Thymus (tissue), 14 donors: ENCODE measurements at places on chromosomes 13 and 19.

GRCh38 chr13:113889467-113889866 is 25.6 kb upstream of the GAS6 start:
- no peaks in the 10 kb centered on the region for H3K4me1 ChIP-seq
- no peak overlapping the region for H3K27ac ChIP-seq
- DNase-seq: no peak
- no peaks in the 10 kb centered on the region for H3K36me3 ChIP-seq

DNA sequence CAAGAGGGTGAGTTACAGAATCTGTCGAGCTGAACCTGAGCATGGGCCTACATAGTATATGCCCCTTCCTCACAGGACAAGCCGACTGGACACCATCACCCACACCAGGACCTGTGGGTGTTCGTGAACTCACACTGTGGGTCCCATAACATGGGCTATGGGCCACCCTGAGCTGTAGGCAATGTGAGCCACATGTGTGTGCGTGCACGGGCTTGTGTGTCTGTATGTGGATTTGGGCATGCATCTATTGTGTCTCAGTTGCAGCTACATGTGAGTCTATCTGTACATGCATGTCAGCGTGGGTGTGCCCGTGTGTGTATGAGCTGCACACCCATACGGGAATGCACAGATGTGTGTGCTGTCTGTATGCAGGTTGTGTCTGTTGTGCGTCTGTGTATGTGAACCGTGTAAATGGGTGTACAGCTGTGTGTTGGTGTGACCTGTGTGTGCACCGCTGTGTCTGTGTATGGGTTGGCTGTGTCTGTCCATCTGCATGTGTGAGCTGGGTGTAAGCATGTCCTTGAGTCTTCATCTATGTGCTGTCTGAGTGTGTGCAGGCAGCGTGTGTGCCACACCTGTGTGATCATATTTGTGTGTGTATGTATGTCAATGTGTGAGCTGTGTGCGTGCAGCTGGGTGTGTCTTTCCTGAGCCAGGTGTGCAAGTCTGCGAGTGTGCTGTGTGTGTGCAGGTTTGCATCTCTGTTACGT is 1.7 kb downstream of the NOTCH3 start:
- DNase-seq: no peak
- H3K27me3 ChIP-seq: peaks cover 11% of the 10 kb centered on the region
- peaks cover 8% of the 10 kb centered on the region for H3K36me3 ChIP-seq
- H3K27ac ChIP-seq: peak overlapping the region; percentile 19

GRCh38 chr19:49887665-49888509 is 8.8 kb downstream of the IL4I1 start:
- DNase-seq: no peak
- peaks cover 10% of the 10 kb centered on the region for H3K4me1 ChIP-seq
- H3K4me3 ChIP-seq: no peak overlapping the region
- peaks cover 6% of the 10 kb centered on the region for H3K27me3 ChIP-seq

DNA sequence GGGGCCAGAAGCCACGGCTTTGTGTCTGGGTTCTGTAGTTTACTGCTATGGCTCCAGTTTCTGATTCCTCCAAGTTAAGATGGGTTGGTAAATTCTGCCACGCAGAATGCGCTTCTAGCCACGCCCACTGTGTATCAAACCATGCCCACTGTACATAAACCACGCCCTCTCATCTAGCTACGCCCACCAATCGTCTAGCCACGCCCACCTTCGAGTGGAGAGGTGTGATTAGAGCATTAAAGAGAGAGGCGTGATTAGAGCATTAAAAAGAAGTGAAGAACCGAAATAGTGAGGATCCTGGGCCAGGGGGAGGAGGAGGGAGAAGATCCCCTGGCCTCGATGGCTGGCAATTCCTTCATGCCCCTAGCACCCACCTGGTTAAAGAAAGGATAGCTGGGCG is 43.7 kb upstream of the ADGRE5 start:
- no peaks in the 10 kb centered on the region for H3K36me3 ChIP-seq
- no peaks in the 10 kb centered on the region for H3K27me3 ChIP-seq
- no peak overlapping the region for H3K4me3 ChIP-seq

- H3K27me3 ChIP-seq: no peaks in the 10 kb centered on the region
- peaks cover 11% of the 10 kb centered on the region for H3K36me3 ChIP-seq
- H3K27ac ChIP-seq: no peak overlapping the region
- no peak for DNase-seq
- peak overlapping the region; percentile 65 for H3K4me3 ChIP-seq
- H3K4me1 ChIP-seq: peaks cover 7% of the 10 kb centered on the region
Observed at GRCh38 chr19:55302318-55302703, 18.5 kb downstream of the BRSK1 start.

- peak overlapping the region; percentile 3 for H3K27ac ChIP-seq
- no peak for DNase-seq
- H3K36me3 ChIP-seq: no peaks in the 10 kb centered on the region
- peaks cover 2% of the 10 kb centered on the region for H3K4me1 ChIP-seq
- peak overlapping the region; percentile 71 for H3K4me3 ChIP-seq
Observed at GRCh38 chr13:112688560-112689302, 1.1 kb upstream of the ATP11A start.

DNA sequence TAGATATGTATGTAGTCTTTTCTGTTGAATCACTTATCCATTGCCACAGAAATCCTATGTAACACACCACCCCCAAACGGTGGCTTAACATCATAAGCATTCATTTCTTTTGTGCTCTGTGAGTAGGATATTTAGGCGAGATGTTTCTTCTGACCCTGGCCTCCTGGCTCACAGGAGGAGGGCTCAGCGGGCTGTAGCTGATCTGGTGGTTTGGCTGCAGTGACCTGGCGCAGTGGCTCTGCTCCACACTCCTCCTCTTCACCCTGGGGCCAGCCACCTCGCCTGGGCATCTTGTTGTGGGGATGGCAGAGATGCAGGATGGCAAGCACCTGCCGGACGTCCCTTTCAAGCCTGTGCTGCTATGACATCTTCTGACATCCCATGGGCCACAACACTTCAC is 147.1 kb upstream of the IRS2 start:
- no peak overlapping the region for H3K4me3 ChIP-seq
- H3K36me3 ChIP-seq: no peaks in the 10 kb centered on the region
- no peak for DNase-seq
- H3K4me1 ChIP-seq: no peaks in the 10 kb centered on the region

DNA sequence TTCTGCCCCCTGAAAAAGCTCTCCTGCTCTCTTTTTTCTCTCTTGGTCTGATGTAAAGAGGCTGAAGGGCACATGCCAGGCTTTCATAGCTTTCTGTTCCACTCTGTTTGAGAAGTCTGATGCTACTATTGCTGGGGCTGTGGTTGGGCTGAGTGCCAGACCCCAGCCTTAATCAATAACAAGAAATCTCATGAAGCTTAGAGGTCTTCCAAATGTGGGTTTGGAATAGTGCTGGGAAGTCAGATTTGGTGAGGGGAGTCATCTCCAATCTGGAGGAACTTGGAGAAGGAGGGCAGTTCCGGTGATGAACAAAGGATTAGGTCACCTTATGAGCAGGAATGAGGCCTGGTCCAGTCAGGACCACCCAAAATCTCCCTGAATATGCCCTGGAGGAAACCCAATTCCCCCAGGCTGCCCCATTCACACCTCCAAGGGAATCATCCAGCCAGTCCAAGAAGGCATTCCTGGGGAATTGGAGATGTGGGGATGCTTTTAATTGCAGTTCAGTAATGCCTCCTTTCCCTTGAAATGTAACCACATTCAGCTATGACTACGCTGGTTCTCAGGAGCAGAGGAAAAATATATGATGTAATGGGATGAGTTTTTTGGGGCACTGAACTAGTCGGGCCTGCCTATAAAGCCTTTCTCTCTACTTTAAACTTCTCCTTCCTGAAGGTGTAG is 102.0 kb downstream of the STARD13 start:
- no peak overlapping the region for H3K4me3 ChIP-seq
- H3K36me3 ChIP-seq: no peaks in the 10 kb centered on the region
- no peak for DNase-seq
- H3K4me1 ChIP-seq: no peaks in the 10 kb centered on the region

DNA sequence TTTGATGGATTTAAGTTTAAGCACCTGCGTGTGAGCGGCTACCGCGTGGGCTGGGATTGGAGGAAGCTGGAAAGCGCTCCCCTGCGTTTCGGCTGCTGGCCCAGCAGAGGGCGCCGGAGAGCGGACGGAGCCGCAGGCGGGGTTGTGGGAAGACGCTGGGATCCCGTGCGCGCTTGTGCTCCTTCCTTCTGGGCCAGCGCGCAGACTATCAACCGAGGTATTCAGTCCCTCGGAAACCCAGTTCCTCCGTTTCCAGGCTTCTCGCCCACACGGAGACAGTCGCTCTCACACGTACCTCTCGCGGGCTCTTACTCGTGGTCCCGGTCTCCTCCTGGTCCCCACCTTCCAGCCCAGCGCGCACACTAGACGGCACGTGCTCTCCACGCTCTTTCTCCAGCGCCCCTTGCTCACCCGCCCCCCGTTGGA is 28.8 kb downstream of the EPN1 start:
- peak; percentile 28 for DNase-seq
- H3K4me1 ChIP-seq: no peaks in the 10 kb centered on the region
- no peaks in the 10 kb centered on the region for H3K27me3 ChIP-seq
- H3K4me3 ChIP-seq: no peak overlapping the region
- H3K27ac ChIP-seq: no peak overlapping the region
- H3K36me3 ChIP-seq: no peaks in the 10 kb centered on the region

- H3K4me3 ChIP-seq: no peak overlapping the region
- peaks cover 2% of the 10 kb centered on the region for H3K27me3 ChIP-seq
- DNase-seq: no peak
Observed at GRCh38 chr13:21616880-21617279, 12.9 kb upstream of the MICU2 start.

DNA sequence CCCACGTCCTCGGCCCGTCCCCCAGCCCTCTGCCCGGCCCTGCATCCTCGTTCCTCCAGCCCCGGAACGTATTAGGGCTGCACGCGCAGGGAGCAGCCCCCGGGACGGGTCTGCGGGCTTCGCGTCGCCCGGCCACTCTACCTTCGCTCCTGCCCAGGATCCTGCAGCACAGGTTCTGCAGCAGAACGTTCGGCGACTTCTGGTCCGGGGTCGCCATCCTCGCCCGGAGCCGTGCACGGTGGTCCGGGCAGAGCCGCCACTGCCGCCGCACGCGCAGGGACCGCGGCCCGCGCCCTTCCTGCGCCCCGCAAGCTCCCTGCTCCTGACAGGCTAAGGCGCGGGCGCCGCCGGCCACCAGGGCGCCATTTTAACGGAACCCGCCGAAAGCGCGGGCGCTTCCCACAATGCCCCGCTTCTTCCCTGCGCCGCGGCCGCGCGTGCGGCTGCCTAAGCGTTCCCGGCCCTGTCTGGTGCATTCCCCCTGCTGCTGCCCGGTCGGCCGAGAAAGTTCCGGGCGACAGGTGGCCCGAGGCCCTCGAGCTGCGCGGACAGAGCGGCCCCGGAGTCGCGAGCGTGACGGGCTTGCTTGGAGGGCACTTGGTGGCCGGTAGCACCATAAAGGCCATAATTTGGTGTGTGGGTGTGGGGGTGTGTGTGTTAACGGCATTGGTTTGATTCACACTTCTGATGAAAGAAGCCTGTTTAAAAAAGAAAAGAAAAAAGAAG is at the start of gene TUBGCP3:
TUBGCP3 (minus strand) TSS at position 390 of the 726 bp plus-strand sequence; CDS start at position 217, 173 bp downstream.
- H3K27ac ChIP-seq: peak within 1 kb of the TSS; percentile 80
- peaks cover 22% of the 10 kb centered on the region for H3K4me1 ChIP-seq
- peak within 1 kb of the TSS; percentile 80 for H3K4me3 ChIP-seq
- no peaks in the 10 kb centered on the region for H3K27me3 ChIP-seq
- DNase-seq: peak; percentile 89

GRCh38 chr13:41006978-41007743 is 12.0 kb downstream of the ELF1 start:
- H3K27ac ChIP-seq: peak overlapping the region; percentile 25
- peak overlapping the region; percentile 23 for H3K4me3 ChIP-seq
- peaks cover 4% of the 10 kb centered on the region for H3K36me3 ChIP-seq

GRCh38 chr13:36712290-36712689 is 38.5 kb downstream of the SERTM1 start:
- H3K4me3 ChIP-seq: no peak overlapping the region
- H3K4me1 ChIP-seq: no peaks in the 10 kb centered on the region
- DNase-seq: no peak
- no peak overlapping the region for H3K27ac ChIP-seq

DNA sequence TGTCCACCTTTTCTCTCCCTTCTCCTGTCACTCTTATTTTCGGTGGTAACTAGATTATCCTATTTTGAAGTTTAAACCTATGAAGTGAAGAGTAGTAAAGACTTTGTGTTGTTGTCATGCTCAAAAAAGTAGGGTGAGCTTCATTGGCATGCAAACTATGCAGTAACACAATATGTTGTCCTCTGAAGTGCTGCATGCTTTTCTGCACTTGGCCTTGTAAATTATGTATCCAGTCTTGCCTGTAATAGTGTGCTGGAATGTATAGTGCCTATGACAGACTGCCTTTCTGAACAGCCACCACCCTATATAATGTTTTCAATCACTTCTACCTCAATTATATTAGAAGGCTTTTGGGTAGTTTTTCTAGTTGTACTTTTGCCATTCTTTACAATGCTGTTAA is 1198.2 kb upstream of the PCDH20 start:
- DNase-seq: no peak
- H3K27me3 ChIP-seq: no peaks in the 10 kb centered on the region
- no peak overlapping the region for H3K27ac ChIP-seq
- H3K4me1 ChIP-seq: no peaks in the 10 kb centered on the region

- H3K27ac ChIP-seq: no peak overlapping the region
- peaks cover 4% of the 10 kb centered on the region for H3K4me1 ChIP-seq
- H3K4me3 ChIP-seq: no peak overlapping the region
Observed at GRCh38 chr13:105336706-105337576, 1198.5 kb downstream of the EFNB2 start.

DNA sequence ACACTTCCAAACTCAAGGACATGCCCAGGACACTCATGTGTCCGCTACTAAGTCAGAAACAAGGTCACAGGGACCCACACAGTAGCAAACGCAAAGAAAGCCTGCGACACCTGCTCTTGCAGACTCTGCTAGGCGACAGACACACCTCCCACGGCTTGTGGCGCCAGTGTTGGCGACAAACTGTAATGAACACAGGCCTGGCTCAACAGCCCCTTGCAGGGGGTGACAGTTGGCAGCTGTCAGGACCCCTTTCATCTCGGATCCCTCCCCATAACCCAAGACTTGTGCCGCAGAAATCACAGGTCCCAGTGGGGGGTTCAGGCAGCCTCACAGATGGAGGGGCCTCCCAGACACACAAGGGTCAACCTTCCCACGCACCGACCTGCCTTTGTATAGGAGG is 364 bp downstream of the CKM start:
- no peaks in the 10 kb centered on the region for H3K36me3 ChIP-seq
- peak overlapping the region; percentile 66 for H3K27ac ChIP-seq
- peaks cover 20% of the 10 kb centered on the region for H3K4me1 ChIP-seq
- H3K27me3 ChIP-seq: no peaks in the 10 kb centered on the region
- DNase-seq: peak; percentile 49
- H3K4me3 ChIP-seq: no peak overlapping the region

GRCh38 chr13:101618440-101619187 is 166.1 kb downstream of the ITGBL1 start:
- no peak for DNase-seq
- no peak overlapping the region for H3K4me3 ChIP-seq
- no peaks in the 10 kb centered on the region for H3K36me3 ChIP-seq
- H3K4me1 ChIP-seq: no peaks in the 10 kb centered on the region
- no peaks in the 10 kb centered on the region for H3K27me3 ChIP-seq
- no peak overlapping the region for H3K27ac ChIP-seq

GRCh38 chr19:23769691-23770468 is 11.2 kb upstream of the ZNF681 start:
- no peak overlapping the region for H3K4me3 ChIP-seq
- no peak overlapping the region for H3K27ac ChIP-seq
- no peaks in the 10 kb centered on the region for H3K4me1 ChIP-seq
- no peak for DNase-seq
- no peaks in the 10 kb centered on the region for H3K27me3 ChIP-seq

GRCh38 chr19:14786421-14786851 is 8.1 kb upstream of the ADGRE2 start:
- peaks cover 40% of the 10 kb centered on the region for H3K4me1 ChIP-seq
- H3K27ac ChIP-seq: peak overlapping the region; percentile 18
- no peaks in the 10 kb centered on the region for H3K27me3 ChIP-seq
- no peak overlapping the region for H3K4me3 ChIP-seq

- no peak overlapping the region for H3K27ac ChIP-seq
- no peaks in the 10 kb centered on the region for H3K27me3 ChIP-seq
- DNase-seq: no peak
Observed at GRCh38 chr13:51532736-51533197, 51.5 kb upstream of the WDFY2 start.
